ENCODE measurements at places on chromosomes 1 and 21. TPM values are rescaled to one million over a fixed set of nuclear protein-coding genes. Genes with fewer than 3 reads are reported as not detected.

The CELA2B gene
- total RNA-seq, result not detected

The LCE1E gene
- total RNA-seq, result not detected

The CACNA1S gene
- total RNA-seq, result 269 TPM

The LAMB3 gene
- total RNA-seq, result 2.7 TPM

The C1orf210 gene
- total RNA-seq, result not detected

The CA6 gene
- total RNA-seq, result not detected

The VWA1 gene
- 25.3 TPM for total RNA-seq

The NFIA gene
- 41.9 TPM for total RNA-seq

The VASH2 gene
- 0.17 TPM for total RNA-seq

The CHAF1B gene
- 10.5 TPM for total RNA-seq

The TCP10L gene
- total RNA-seq, result 1.0 TPM

The EDEM3 gene
- total RNA-seq, result 36.4 TPM

The DUSP23 gene
- 30.6 TPM for total RNA-seq

The CYP4X1 gene
- total RNA-seq, result 1.7 TPM

The SERPINC1 gene
- total RNA-seq, result 0.51 TPM

The RBM11 gene
- not detected for total RNA-seq

The LAMTOR2 gene
- total RNA-seq, result 56.1 TPM

The OR6N1 gene
- not detected for total RNA-seq

The SELL gene
- 1.1 TPM for total RNA-seq

The ITLN1 gene
- 0.63 TPM for total RNA-seq

The ADAMTSL4 gene
- total RNA-seq, result 109 TPM

The SHE gene
- total RNA-seq, result 7.1 TPM

The CLCA1 gene
- 0.09 TPM for total RNA-seq

Data from psoas muscle (tissue), 8 donors.